Skin of body (tissue), 3 donors: ENCODE measurements at places on chromosomes 12 and 14.

DNA sequence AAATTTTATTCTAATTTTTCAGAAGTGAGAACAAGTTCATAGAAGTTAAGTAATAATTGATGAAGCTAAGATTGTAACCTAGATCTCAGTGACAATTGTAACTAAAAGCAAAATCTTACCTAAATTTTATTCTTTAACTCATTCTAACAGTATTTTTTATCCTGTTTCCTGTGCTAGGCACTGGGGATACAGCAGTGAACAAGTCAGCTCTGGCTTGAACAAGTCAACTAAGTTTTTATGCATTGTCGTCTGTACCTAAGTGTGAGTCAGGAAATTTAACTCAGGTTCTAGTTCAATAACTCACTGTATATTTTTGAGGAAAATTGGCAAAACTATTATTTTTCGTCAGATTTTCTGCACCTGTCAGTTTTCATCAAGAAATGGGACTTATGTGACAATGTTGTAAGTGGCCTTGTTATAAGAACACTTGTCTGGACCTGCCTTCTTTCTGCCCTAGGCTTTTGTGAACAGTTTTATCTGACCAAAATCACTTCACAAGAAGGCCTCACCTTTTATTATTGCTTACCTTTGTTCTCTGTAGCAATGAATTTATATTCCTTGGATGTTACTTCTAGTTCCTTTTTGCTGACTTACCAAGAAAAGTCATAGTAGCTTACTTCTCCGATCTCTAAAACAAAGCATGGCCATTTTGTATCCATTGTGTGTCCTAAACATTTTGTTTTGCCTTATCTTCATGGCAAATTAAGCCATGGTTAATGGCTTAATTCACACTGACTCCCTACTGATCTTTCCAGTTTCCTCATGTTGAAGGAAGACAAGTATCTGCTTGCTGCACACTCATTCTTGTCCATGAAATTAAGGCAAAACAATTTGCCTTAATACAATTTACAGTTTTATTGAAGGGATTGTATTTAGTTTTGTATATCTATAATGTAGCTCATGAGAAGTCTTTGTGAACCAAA lies 2.7 kb downstream of the TMTC3 start:
- no peak for DNase-seq

DNA sequence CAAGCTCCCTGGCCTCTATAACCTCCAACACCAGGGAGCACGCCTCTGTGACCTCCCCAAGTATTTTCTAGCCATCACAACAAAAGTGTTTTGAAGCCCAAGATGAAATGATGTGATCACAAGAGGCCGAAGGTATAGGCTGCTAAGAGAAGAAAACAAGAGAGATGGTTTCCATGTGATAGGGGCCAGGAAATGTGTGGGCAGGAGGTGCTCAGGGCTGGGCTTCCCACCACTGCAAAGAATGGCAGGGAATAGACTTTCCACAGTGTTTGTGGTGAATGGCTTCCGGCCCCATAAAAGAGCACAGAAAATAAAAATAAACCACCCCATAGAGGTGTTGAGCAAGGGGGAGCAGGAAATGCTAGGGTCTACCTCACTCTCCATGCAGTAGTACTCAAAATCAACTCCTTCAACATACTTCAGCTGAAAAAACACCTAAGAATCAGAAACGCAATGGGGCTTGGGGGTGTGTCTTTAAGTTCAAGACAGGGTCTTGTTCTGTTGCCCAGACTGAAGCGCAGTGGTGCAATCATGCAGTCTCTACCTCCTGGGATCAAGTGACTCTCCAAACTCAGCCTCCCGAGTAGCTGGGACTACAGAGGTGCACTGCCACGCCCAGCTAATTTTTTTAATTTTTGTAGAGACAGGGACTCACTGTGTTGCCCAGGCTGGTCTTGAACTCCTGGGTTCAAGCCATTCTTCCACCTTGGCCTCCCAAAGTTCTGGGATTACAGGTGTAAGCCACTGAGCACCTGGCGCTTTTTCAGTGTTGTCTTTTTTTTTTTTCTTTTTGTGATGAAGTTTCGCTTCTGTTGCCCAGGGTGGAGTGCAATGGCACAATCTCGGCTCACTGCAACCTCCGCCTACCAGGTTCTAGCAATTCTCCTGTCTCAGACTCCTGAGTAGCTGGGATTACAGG lies 27.1 kb downstream of the DAD1 start:
- DNase-seq, result no peak

GRCh38 chr12:52914576-52915121 lies 9.8 kb upstream of the KRT8 start:
- DNase-seq, result no peak

DNA sequence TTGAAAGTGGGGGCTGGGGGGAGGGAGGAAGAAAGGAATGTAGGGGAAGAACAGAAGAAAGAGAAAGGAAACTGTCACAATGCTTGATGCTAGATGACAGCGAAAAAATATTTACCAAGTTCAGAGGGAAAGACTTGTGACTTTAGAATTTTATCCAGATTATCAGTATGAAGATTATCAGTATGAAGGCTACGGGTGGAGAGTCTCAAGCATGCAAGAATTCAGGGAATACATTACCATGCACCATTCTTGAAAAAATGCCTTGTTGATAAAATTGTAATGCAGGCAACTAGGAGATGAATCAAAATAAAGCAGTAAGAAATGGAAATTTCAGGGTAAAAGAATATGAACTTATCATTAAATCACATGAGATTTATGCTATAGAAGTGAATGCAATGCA lies 376.8 kb downstream of the PCNX1 start:
- DNase-seq, result no peak

DNA sequence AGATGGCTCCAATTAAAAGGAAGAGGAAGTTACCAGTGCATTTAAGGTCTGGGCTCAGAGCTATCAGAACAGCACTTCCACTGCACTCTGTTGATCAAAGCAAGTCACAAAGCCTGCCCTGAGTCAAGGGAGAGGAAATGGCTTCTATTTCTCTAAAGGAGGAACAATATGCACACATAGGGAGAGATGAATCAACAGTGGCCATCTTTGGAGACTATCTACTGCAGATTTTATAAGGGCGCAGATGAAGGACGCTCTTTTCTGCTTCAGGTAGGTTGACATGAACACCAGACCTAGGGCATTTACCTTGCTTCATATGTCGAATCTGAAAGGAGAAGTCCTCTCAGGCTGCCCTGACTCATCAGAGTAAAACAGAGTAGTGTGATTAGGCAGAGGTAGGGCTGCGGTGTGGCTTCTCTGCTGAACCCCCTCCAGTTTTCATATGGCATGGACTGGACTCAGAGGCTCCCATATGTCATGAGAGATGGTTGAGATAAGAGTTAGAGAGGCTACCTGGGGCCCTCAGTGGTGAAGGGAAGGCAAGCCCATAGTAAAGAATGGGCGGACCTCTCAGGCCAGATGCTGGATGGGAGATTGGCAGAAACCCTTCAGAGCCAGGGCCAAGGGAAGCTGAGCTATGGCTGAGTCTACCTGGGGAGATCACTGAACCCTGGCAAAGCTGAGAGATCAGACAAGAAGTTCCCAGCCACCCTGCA lies 84.4 kb downstream of the ARF6 start:
- no peak for DNase-seq

- DNase-seq, result no peak
Measured at GRCh38 chr14:91047174-91047753, 13.2 kb downstream of the RPS6KA5 start.

- no peak for DNase-seq
Measured at GRCh38 chr12:69437073-69437472, 33.1 kb upstream of the FRS2 start.

DNA sequence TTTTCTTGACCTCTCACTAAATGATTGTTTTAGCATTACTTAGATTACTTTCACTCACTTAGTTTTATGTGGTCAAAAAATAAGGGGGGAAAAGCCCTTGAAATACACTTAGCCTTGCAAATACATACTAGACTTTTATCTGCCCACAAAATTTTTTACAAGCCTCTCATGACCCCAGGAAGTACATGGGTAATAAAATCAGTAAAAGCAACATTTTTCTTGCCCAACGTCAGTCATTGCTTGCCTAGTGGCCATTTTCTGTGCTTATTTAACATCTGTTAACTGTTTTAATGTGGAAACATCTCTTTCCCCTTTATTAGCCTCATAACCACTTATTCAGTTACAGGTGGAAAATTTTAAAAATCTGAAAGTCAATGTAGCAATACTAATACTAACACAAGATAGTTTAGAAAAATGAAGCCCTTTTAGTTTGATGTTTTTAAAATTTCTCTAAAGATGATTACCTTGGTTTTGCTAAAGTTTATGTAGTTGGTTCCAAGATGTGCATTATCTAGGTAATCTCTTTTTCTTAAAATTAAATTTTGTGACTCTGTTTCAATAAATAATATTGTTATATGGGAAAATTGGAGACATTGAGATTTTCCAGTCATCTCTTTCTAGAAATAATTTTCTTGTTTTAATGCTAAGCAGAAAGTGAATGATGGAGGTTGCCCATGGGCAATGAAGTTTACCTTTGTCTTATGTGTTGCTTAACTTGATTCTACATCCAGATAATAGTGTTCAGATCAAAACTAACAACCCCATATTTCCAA lies 175.5 kb downstream of the TMTC2 start:
- no peak for DNase-seq

- no peak for DNase-seq
Measured at GRCh38 chr12:6235499-6235898, 35.3 kb downstream of the CD9 start.

GRCh38 chr12:58034311-58034710 lies 92.9 kb downstream of the ATP23 start:
- DNase-seq, result no peak

GRCh38 chr12:83784298-83784890 lies 1097.7 kb downstream of the TMTC2 start:
- DNase-seq, result no peak

DNA sequence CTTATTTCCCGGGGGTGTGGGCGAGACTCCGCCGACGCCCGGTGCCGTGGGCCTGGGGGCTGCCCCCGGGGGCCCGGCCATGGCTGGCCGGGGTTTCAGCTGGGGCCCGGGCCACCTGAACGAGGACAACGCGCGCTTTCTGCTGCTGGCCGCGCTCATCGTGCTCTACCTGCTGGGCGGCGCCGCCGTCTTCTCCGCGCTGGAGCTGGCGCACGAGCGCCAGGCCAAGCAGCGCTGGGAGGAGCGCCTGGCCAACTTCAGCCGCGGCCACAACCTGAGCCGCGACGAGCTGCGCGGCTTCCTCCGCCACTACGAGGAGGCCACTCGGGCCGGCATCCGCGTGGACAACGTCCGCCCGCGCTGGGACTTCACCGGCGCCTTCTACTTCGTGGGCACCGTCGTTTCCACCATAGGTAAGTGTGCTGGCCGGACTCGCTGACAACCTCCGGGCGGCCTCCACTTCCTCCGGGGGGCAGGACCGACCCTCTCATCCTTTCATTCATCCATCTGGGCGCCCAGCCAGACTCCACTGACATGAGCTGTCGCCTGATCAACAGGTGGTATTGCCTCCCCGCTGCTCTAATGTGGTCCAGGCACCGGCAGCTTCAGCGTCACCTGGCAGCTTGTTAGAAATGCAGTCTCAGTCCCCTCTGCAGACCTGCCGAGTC lies 467 bp downstream of the KCNK13 start:
- no peak for DNase-seq

GRCh38 chr14:63510538-63510937 lies 32.6 kb downstream of the PPP2R5E start:
- no peak for DNase-seq

DNA sequence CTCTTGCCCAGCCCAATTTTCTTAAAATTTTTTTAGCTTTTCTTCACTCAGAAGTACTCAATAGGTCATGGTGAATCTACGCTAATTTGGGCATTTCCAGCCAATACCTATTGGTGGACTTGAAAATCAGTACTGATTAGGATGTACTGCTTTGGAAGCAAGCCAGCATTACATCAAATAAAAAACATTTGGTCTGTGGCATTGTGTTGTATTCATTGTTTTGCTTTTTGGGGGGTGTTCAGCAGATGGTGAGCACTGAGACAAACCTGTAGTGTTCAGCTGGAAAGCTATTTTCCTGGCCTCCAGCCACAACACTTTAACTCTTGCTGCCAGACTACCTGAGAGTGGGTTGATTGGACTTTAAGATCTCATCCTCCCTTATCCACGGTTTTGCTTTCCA lies 4.0 kb downstream of the MAPKAPK5 start:
- DNase-seq, result no peak

GRCh38 chr12:47812797-47813510 lies 6.7 kb downstream of the HDAC7 start:
- peak; percentile 67 for DNase-seq

- DNase-seq, result no peak
Measured at GRCh38 chr14:72262771-72263170, 330.5 kb downstream of the RGS6 start.

GRCh38 chr12:58396239-58396638 lies 454.9 kb downstream of the ATP23 start:
- DNase-seq, result no peak

DNA sequence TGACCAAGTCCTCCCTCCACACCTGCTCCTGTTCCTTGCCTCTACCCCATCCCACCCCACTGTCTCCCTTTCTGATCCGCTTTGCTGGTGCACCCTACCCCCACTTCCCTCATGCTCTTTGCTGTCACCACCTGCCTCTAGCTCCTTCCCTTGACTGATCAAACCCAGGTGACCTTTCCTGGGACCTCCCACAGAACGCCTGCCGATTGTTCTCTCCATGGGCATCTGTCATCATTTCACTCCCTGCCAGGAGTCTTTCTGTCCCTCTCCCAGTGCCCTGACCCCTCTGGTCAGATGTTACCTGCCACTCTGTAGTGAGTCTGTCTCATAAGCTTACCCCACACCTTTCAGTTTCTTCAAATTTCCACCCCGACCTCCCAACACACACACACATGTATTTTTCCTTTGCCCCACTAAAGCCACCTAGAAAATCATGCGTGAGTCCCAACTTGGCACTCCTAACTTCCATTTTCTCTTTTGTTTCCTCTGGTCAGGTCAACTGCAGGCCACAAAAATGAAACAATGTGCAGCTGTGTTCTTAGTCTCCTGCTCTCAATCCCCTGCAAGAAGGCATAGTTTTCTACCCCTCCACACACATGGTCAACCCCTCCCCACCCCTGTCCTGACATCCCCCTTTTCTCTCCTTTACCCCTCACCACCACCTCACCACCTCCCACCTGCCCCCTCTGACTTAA lies 229.8 kb downstream of the DPF3 start:
- no peak for DNase-seq

DNA sequence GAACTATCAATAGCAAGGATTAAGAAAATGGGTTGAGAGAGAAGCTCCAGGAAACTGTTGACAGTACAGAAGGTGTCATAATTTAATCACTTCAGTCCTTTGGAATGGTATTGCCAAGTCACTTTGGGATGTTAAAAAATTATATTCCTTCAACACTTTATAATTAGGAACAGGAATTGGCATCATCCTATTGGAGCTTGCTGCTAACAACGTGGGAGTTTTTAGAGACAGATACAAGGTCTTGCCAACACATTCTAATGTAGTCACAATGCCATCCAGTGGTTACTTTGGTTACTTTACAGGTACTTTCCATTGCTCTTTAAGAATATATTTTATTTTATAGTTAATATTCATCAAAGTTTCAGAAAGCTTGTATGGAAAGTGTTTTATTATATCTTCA lies 310.1 kb downstream of the SYT1 start:
- peak; percentile 82 for DNase-seq
